CD8-positive, alpha-beta T cell (primary cell): ENCODE measurements at places on chromosomes 12 and 14.

DNA sequence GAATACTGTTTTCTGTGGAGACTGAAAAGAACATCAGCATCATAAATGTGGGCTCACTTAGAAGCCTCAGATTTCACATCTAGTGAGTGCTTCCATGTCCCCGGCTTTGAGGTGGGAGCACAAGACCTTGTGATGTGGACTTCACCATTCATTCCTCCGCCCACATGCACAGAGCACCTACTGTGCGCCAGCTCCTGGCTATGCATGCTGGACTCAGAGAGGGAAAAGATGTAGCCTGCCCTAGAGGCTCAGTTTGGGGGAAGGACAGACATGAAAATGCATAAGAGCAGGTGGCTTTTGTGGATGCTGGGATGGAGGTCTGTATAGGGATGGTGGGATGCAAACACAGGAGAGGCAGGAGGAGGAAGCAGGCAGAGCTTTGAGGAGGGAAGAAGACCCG is 65.0 kb downstream of the SERPINA3 start:
- no peak for DNase-seq

GRCh38 chr14:58923751-58924405 is 264.6 kb upstream of the DAAM1 start:
- DNase-seq = no peak

DNA sequence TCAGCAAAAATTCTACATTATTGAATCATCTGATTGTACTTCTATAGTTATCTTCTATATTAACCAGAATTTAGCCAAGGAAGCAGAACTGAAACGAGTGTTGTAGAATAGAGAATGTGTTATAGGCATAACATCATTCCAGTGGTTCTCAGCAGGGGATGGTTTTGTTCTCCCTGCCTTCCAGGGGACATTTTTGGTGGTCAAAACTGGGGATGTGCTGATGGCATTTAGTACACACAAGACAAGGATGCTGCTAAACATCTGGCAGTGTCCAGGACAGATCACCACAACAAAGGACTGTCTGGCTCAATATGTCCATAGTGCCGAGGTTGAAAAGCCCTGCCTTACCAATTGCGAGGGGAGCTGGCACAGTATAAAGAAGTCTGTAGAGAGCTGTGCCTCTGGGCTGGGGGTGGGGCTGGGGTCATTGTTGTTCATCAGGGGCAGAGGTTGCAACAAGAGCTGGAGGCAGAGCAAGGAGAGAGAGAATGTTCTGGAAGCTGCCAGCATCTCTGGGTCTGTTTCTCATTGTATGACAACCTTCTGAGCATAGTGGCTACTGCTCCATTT is 1472.8 kb downstream of the AACS start:
- DNase-seq = no peak

GRCh38 chr12:53995002-53995377 is 5.0 kb upstream of the HOXC9 start:
- DNase-seq = no peak

- DNase-seq = no peak
Observed at GRCh38 chr12:31440586-31440985, 114.6 kb upstream of the SINHCAF start.

GRCh38 chr14:59117754-59118528 is 70.5 kb upstream of the DAAM1 start:
- no peak for DNase-seq
